NCI-H748 treated with DMSO at 0.1 percent for 48 hours (cell line): ENCODE measurements at places on chromosomes 1 and 21.

GRCh38 chr1:8211883-8212579 lies 105.9 kb upstream of the SLC45A1 start:
- DNase-seq = no peak

GRCh38 chr1:39917825-39918224 lies 16.1 kb upstream of the MYCL start:
- no peak for DNase-seq

DNA sequence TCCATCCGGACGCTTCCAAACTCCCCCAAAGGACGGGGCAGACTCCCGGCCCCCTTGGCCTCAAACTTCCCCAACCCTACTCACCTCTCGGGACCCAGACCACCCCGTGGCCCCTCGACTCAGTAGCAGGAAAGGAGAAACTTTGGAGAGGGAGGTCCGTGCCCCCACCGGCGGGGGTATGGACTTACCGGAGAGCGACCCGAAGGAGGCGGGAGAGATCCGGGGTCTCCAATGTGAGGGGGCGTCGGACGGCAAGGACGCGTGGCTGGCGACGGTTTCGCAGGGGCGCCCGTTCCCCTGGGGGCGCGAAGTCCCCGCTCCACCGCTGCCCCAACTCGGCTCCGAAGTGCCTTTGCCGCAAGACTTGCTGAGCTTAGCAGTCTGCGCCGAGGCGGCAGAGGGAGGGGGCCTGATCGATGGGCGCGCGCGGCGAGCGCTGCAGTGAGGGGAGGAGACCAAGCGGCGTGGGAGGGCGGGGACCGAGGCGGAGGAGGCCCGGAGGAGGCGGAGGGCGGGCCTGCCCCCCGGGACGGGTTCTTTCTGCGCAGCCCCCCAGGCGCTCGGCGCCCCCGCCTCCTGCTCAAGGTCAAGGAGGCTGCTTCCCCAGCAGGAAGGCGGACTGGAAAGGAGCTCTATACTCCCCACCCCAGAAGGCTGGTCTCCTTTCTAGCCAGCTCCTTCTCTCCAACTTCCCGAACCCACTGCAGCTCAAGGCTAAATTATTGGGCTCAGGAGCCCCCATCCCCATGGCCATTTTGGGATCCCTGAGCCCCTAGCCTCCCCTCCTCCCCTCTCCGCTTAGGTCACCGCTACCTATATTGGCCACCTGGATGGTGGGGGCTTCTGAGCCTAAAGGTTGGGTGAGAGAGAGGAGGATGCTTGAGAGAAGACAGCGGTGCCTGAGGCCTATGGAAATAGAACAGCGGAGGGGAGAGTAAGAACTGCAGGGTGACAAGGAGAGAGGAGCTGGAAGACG lies at the start of gene SYT2:
SYT2 (minus strand) TSS at position 385 of the 976 bp plus-strand sequence. CDS start 104,682 bp downstream, outside the sequence.
- peak; percentile 3 for DNase-seq

DNA sequence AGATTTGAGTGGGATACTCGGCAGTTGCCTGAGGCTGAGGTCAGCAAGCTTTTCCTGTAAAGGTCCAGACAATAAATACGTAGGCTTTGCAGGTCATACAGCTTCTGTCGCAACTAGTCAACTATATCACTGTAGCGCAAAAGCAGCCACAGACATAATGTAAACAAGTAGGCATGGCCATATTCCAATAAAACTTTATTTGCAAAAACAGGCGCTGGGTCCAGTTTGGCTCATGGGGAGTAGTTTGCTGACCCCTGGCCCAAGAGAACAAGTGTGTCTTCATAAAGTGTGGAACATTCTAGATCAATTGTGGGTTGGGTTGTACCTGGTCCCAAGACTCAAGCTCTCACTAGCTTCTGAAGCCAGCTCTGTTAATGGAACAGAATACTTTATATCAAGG lies 78.8 kb downstream of the MIS18A start:
- DNase-seq = no peak

- DNase-seq = no peak
These were observed 101.8 kb downstream of the CLIC6 start for GRCh38 chr21:34770576-34770975.

GRCh38 chr21:45642122-45642813 lies 1.3 kb upstream of the PCBP3 start:
- DNase-seq = no peak

DNA sequence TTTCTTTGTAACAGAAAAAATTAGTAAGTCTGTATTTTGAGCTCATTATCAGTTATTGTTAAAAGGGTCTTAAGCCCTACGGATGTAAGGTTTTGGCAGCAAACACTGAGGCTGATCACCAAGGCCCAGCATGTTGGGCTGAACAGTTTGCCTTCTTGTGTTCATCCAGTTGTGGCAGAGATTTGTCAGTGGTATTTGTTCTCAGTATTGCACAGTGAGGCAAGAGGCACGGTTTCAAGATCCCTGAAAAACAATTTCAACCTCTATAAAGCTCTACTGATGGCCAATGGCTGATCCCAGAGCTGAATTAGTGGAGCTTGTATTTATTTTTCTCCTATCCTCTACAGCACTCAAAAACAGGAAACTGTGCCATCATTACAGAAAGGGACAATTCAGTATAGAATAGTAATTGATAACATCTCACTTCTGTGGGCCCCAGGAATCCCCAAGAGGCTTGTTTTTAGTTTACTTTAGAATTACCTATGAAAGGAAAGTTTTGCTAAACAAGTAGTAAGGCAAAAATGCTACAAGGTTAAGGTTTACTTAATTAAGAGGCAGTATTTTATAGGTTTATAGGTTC lies 191.8 kb upstream of the RAB4A start:
- DNase-seq = no peak

DNA sequence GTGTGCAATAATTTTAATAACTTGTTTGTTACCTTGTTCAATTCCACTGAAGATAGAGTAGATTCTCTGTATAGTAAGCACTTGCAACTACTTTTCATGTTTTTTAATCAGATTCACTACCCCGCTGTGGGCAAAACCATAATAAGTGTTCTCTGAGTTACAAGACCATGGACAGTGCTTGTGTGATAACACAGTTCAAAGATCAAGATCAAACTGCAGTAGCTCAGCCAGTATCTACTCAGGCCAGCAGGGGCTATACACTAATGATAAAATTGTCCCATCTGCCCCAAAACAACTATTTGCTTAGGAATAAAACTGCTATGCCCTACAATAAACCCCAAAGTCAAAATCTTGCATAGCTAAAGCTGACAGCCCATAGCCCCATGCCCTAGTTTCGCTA lies 129.6 kb downstream of the LRRC7 start:
- no peak for DNase-seq

- DNase-seq = peak; percentile 88
These were observed 101.5 kb upstream of the SLFNL1 start for GRCh38 chr1:41122851-41123518.

- DNase-seq = no peak
These were observed 309.2 kb upstream of the PRMT6 start for GRCh38 chr1:106747232-106747631.

DNA sequence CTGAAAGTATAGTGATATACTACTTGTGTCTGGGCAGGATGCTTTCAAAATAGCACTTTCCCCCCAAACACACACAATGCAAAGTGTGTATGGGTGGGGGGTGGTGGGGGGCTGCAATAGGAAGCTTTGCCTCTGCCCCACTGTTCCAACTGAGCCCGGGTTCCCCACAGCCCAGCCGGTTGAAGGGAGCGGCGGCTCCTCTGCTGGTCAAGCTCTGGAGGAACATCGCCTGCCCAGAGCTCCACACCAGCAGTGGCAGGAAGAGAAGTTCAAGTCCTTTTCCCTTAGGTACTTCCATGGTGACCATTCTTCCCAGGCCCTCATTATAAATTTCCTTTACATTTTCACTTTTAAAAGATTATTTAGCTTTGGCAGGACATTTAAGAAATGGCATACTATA lies 74.9 kb downstream of the CAPZB start:
- DNase-seq = no peak

GRCh38 chr1:111241797-111242196 lies 14.3 kb downstream of the CHI3L2 start:
- DNase-seq = no peak

DNA sequence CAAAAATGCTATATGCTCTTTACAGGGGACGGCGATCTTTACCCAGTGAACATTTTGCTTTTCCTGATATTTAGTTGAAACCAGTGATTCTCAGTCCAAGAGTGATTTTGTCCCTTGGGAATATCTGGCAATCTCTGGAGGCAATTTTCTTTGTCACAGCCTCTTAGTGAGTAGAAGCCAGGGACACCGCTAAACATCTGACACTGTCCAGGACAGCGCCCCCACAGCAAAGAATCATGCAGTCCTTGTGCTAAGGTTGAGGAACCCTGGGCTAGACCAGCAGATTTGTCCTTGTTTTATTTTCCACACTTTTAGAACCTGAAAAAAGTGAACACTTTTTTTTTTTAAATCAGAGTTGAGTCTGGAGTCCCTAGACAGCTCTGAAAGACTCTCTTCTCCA lies 13.1 kb downstream of the EVA1C start:
- DNase-seq = no peak

GRCh38 chr1:22880174-22880601 lies 92.5 kb downstream of the LACTBL1 start:
- no peak for DNase-seq

DNA sequence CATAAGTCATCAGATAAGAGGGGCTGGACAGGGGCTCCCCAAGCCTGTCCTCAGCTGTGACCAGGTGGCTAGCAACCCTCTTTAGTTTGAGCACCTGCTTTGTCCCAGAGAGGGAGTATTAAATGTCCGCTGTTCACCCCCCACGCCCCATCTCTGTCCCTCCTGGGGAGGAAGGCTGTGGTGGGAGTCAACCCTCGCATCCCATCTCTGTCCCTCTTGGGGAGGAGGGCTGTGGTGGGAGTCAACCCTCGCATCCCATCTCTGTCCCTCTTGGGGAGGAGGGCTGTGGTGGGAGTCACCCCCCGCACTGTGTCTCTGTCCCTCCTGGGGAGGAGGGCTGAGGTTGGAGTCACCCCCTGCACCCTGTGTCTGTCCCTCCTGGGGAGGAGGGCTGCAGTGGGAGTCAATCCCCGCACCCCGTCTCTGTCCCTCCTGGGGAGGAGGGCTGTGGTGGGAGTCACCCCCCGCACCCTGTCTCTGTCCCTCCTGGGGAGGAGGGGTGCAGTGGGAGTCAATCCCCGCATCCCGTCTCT lies 72.6 kb upstream of the ABCG1 start:
- no peak for DNase-seq

GRCh38 chr1:183844806-183845205 lies 39.9 kb downstream of the RGL1 start:
- no peak for DNase-seq

DNA sequence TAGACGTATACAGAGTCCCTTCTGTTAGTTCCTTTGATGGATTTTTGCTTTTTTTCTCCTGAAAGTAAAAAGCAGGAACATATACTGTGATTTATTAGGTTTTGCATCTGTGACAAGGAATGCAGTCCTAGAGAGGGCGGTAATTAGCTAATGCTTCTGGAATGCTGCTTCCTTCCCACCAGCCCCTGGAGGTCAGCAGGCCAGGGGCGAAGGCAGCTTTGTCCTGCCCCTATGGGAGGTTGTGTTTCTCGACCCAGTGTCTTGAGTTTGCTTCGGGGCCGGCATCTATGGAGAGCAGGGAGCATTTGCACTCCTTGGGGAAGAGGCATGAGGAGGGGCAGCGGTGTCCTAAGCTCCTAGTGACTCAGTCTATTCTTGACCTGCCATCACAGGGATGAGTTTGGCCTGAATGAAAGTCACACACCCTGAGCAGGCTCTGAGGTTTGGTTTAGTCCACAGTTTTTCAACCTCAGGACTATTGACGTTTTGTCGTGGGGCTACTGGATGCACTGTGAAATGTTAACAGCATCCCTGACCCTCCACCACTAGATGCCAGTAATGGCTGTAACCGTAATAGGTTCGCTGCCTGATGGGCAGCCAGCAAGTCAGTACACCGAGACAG lies 85.0 kb upstream of the KCNJ15 start:
- no peak for DNase-seq

GRCh38 chr21:44357064-44357837 lies 3.8 kb downstream of the TRPM2 start:
- no peak for DNase-seq
